ENCODE measurements at places on chromosomes 1 and 21.

DNA sequence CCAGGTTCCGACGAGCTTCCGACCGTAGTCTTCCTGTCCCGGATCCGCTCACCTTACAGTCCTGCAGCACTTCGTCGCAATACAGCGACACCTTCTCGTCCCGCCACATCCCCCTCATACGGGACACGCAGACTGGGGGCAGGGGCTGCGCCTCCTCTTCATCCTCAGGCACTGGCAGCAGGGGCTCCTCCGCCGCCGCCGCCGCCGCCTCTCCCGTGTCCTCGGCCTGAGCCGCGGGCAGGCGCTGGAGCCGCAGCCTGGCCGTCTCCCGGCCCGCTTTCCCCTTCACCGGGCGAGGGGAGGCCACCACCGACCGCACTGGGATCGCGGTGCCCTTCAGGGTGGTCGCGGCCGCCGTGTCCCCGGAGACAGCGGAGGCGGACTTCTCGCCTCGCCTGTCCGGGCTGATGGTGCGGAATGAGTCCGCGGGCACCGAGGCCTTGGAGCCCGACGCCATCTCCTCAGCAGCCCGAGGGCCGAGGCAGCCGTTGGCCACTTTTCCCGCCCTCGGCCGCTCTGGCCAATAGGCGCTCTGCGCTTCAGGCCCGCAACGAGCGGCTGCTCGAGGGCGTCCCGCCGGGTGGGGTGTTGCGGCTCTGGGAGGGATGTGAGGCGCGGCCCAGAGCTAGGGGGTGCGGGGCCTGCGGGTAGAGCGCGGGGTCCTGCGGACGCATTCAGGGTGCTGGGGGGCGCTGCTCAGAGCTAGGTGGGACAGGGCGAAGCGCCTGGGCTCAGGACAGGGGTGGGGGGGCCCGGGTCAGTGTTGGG lies at the start of gene SHCBP1L:
Gene SHCBP1L (minus strand): TSS at position 490 of the 768 bp plus-strand sequence. CDS start 33 bp downstream, at position 457.
- H3K36me3 ChIP-seq: no peaks in the 10 kb centered on the region
- H3K4me1 ChIP-seq: peaks cover 11% of the 10 kb centered on the region
- H3K27me3 ChIP-seq: peaks cover 11% of the 10 kb centered on the region

DNA sequence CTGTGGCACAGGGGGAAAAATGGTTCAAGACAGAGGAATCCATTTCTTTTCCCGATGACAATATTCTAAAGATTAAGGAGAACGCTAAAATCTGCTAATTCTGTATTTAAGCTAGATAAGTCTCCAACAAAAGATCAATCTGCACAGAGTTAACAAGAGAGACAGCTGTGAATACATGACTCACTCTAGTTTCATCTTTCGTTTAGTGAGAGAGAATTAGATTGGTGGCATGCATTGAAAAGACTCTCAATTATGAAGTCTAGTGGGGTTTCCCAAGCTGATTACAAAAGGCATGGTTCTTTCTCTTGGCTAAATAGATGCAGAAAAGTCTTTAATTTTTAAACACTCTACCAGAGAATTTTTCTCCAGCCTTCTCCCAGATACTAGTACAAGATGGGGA lies 34.4 kb downstream of the CAPN9 start:
- no peak overlapping the region for H3K4me3 ChIP-seq
- DNase-seq: no peak
- H3K27me3 ChIP-seq: no peaks in the 10 kb centered on the region
- H3K27ac ChIP-seq: no peak overlapping the region
- no peaks in the 10 kb centered on the region for H3K36me3 ChIP-seq
- no peaks in the 10 kb centered on the region for H3K4me1 ChIP-seq

DNA sequence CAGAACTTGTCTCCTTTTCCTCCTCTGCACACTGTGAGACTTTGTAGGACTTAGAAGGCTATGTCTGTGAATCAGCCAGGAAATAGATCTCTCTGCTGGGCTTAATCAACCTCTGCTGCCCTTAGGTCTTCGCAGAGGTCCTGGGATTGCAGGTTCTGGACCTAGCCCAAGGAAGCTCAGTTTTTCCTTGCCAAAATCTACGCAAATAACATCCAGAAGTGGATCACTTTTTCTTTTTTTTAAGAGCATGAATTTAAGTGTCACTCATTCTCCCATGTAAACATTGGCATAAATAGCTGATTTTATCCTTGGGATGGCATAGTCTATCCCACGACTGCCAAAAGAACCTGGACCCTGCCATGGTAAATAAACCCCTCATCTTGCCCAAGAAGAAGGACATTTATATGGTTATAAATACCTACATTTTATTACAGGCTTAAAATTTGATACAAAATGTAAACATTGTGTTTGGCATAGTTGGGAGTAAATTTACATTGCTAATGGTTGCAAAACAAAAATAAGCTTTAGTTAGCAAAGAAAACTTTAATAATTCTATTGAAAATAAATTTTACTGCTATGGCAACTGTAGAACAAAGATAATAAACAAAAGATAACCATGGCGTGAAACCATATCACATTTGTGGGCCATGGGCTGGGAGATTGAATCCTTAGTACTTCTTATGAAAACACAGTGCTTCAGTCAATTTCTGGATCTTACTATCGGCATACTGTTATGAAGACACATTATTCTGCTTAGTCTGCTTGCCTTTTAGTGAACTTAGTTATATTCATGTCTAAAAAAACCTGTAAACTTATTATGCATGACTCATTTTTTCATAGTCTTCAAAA lies 24.5 kb upstream of the DISC1 start:
- H3K27me3 ChIP-seq: no peaks in the 10 kb centered on the region
- no peak overlapping the region for H3K4me3 ChIP-seq
- H3K27ac ChIP-seq: no peak overlapping the region
- no peaks in the 10 kb centered on the region for H3K36me3 ChIP-seq

DNA sequence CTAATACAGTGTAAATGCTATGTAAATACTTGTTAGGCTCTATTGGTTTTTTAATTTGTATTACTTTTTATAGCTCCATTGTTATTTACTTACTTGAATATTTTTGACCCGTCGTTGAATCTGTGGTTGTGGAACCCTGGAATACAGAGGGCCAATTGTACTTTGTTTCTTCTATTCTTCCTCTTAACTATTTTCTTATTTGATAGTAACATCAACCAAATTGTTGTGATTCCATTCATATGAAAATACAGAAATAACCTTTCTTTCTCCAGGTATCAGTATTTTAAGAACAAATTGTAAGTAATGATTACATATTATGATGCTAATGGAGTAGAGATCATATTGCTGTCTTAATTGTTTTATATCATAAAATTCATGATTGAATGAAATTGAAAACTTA lies 73.7 kb downstream of the FNBP1L start:
- DNase-seq: no peak
- no peak overlapping the region for H3K27ac ChIP-seq
- H3K4me1 ChIP-seq: peaks cover 11% of the 10 kb centered on the region
- no peak overlapping the region for H3K4me3 ChIP-seq
- no peaks in the 10 kb centered on the region for H3K36me3 ChIP-seq

DNA sequence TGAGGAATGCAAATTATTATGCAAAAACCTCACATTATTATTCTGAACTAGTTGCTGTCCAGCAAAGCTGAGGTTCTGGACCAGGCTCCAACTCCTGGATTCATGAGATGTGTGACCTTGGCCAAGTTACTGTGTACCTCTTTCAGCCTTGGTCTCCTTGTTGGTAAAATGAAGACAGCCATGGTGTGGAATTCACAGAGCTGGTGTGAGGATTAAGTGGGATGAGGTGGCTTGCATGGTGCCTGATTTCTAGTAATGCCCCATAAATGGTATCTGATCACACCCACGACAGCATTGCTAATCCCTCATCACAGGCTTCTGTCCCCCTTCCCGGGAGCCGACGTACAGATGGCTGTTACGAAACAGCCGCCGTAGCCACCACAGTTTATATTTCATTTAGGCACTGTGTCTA lies 59.6 kb downstream of the PGBD5 start:
- H3K27me3 ChIP-seq: no peaks in the 10 kb centered on the region
- H3K27ac ChIP-seq: no peak overlapping the region
- H3K4me1 ChIP-seq: no peaks in the 10 kb centered on the region
- no peak for DNase-seq
- no peaks in the 10 kb centered on the region for H3K36me3 ChIP-seq
- H3K4me3 ChIP-seq: no peak overlapping the region

- no peak overlapping the region for H3K27ac ChIP-seq
- peaks cover 11% of the 10 kb centered on the region for H3K4me1 ChIP-seq
- H3K4me3 ChIP-seq: no peak overlapping the region
- DNase-seq: no peak
- H3K36me3 ChIP-seq: no peaks in the 10 kb centered on the region
- H3K27me3 ChIP-seq: no peaks in the 10 kb centered on the region
These were observed 4.0 kb upstream of the AGBL4 start for GRCh38 chr1:50027794-50028193.

- no peaks in the 10 kb centered on the region for H3K27me3 ChIP-seq
- H3K4me1 ChIP-seq: no peaks in the 10 kb centered on the region
- no peak for DNase-seq
- H3K4me3 ChIP-seq: no peak overlapping the region
- no peaks in the 10 kb centered on the region for H3K36me3 ChIP-seq
These were observed 11.2 kb downstream of the OR2W3 start for GRCh38 chr1:247906504-247907047.

DNA sequence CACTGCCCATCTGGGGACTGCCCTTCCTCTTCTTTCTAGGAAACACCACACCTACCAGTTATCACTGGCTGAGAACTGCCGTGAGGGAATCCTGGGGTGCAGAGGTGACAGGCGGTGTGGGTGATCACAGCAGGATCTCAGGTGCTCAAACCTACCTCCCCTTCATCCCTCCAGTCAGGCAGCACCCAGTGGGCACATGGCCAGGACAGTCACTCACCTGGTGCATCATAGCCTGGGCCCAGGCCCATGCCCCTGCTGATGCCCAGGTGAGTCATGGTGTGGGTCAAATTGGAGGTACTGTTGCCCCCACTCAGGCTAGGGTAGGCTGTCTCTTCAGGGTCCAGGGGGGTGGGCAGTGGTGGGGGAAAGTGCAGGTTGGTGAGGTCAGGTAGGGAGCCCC lies 5.3 kb upstream of the DENND4B start:
- H3K27ac ChIP-seq: no peak overlapping the region
- no peaks in the 10 kb centered on the region for H3K27me3 ChIP-seq
- no peak overlapping the region for H3K4me3 ChIP-seq
- H3K36me3 ChIP-seq: peaks cover 16% of the 10 kb centered on the region
- DNase-seq: no peak

Measured in body of pancreas (tissue), 4 donors.